ENCODE measurements at places on chromosomes 2 and 18.

GRCh38 chr2:76157531-76157930 lies 446.8 kb upstream of the GCFC2 start:
- no peak for DNase-seq

DNA sequence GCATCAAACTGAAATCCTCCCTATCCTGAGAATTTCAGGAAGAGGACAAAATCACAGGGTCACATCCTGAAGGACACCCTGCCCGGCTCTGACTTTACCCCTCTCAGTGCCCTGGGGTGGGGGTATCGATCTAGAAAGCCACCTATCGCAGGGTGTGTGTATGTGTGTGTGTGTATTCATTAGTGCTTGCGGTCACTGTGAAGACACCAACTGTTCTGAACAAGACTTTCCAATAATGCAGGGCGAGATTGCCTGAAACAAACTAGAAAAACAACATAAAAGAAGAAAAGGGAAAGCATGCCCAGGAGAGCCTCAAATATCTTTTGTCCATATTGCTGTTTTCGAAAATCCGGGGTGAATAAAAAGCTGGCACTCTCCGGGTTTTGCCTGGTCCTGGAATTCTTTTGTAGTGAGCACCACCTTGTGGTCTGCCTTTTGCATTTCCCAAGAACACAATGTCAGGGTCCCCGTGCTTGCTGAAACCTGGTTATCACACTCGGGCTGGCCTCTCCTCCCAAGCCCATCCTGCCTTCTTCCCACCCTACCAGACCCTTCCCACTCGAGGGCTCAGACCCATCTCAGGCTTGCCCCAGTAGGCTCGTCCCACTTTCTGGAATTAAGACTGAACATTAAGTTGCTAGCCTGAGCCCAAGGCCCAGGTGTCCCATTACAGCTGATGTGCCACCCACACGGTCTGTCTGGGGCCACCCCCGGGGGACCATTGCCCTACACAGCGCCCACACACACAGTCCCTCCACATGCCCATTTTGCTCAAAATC lies 25.0 kb upstream of the COPS8 start:
- DNase-seq, result peak; percentile 63

DNA sequence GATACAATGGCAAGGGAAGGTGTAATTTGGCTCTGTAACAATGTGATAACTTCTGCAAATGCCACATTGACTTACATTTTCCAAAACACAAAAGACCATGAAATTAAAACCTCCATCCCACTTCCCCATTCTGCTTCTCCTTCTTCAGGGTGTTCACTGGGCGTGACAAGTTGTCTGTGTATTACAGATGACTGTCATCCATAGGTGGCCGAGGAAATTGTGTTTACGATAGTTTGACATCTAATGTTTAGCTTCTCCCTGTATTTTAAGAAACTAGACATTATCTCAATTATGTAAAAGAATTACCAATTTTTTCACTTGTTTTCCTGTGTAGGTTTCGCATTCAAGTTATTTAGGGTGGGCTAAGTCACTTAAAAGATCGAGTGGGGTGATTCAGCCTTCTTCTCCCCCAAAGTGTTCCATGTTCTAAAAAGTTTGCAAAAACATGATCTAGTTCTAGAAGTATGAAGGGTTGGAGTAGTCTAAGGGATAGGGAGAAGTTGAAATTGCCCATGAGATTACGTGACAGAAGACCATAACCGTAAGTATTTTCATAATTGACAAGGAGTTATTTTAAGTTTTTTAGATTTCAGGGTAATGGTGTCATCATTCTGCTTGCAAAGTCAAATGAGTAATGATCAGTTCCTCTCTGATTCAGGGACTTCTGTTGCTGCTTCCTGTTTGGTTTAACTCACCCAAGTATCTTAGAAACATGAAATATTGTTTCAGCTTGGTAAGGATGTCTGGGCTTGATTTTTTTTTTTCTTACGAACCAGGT lies 25.2 kb upstream of the CYTIP start:
- DNase-seq, result peak; percentile 79

- DNase-seq, result no peak
Measured at GRCh38 chr2:1925928-1926327, 181.6 kb upstream of the PXDN start.

GRCh38 chr2:241559323-241560161 lies 997 bp downstream of the BOK start:
- DNase-seq, result peak; percentile 72

DNA sequence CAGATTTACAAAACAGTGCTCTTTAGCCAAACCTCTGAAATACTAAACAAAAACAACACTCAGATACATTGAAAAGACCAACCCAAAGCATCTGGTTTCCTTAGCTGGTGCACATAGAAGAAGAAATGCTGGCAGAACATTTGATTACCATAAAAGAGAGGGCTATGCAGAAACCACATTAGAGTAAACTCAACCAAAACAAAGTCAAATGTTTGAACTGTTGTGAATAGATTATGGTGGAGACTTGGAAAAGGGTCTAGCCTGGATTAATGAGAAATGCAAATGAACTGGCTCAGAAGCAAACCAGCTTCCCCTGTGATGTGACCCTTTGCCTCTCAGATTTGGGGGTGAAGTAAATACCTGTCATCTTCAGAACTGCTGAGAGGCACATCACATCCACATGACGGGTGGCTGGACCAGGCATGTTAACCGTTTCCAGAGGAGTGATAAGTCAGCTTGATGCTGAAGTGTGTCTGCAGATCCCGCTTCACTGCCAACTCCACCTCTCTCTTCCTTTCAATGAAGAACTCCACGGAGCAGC lies 153.0 kb downstream of the NRP2 start:
- DNase-seq, result no peak

GRCh38 chr18:66013969-66014368 lies 263.2 kb downstream of the CDH7 start:
- no peak for DNase-seq

DNA sequence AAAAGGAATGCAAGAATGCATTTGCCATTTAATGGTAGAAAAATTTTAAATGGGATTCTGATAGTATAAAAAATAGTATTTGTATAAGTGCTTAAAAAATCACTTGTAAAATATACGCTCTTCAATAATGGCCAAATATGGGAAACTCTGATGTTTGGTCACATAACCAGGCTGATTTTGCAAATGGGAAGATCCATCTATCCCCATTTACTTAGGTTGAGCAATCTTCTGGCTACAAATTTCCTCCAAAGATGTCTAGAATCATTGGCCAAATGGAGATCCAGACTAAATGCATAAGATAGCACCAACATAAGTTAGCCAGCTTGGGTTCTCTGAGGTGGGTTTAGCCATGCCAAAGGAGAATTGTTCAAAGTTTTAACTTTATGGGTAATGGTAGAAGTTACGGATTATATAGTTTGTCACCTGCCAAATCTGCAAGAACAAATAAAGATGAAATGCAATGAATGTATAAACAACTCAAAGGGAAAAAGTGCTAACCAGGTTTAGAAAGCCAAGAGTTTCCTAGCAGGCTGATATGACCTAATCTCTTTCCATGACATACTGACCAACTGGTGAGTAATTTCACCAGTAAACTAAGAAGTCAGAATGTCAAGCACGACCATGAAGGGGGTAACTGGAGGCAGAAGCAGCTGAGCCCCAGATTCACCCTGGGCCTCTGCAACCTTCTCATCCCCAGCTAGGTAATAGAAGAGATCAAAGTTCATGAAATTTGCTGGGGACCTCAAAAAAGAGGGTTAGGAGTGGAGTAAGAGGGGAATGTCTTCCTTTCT lies 10.0 kb downstream of the RHOB start:
- DNase-seq, result peak; percentile 43

DNA sequence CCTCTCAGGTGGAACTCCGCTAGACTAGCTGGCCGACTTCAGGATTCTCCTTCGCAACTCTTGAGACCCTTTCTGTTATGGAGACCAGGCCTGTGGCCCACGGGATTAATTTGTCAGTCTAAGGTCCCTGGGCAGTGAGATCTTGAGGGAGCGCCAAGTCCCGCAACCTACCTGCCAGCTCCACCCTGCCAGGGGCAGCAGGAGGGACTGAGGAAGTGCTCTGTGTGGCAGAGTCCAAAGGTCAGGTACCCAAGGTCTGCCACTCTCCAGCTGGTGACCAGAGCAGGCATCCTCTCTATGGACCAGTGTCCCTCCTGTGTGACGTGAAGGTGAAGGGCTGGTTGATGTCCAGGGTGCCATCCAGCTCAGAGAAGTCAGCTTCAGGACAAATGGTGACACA lies 4.3 kb upstream of the SPATA3 start:
- DNase-seq, result no peak

- DNase-seq, result no peak
Measured at GRCh38 chr18:50071397-50071796, 123.5 kb downstream of the MYO5B start.

DNA sequence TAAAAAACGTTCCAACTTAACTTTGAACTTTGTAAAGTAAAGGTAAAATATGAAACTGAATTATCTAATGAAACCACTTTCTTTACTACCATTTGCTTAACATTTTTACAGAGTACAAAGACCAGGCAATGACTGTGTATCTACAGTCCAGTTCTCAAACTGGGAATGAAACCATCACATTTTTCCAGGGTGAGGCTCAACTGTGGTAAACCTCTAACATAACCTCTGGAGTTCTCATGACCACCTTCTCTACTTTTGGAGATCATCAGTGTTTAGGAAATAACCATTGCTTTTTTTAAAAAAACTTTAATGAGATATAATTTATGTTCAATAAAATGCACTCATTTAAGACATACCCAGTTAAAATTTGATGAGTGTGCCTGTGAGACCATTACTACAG lies 223.5 kb downstream of the RNF152 start:
- DNase-seq, result no peak

DNA sequence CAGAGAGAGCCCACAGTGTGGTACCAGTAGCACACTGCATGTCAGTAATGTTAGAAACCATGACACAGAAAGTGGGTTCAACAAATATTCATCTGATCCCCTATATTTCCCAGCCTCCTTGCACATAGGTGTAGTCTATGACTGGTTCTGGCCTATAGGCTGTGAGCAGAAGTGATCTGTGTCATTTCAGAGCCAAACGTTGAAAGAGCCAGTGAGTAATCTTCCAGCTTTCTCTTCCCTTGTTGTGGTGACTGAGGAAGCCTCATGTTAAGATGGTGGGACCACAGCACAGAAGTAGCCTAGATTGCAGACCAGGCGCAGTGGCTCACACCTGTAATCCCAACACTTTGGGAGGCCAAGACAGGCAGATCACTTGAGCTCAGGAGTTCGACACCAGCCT lies 4.1 kb downstream of the TMEM237 start:
- no peak for DNase-seq

GRCh38 chr2:74708296-74708695 lies 54.2 kb downstream of the SEMA4F start:
- no peak for DNase-seq

- DNase-seq, result peak; percentile 55
Measured at GRCh38 chr2:25279091-25279651, 62.6 kb downstream of the DNMT3A start.

DNA sequence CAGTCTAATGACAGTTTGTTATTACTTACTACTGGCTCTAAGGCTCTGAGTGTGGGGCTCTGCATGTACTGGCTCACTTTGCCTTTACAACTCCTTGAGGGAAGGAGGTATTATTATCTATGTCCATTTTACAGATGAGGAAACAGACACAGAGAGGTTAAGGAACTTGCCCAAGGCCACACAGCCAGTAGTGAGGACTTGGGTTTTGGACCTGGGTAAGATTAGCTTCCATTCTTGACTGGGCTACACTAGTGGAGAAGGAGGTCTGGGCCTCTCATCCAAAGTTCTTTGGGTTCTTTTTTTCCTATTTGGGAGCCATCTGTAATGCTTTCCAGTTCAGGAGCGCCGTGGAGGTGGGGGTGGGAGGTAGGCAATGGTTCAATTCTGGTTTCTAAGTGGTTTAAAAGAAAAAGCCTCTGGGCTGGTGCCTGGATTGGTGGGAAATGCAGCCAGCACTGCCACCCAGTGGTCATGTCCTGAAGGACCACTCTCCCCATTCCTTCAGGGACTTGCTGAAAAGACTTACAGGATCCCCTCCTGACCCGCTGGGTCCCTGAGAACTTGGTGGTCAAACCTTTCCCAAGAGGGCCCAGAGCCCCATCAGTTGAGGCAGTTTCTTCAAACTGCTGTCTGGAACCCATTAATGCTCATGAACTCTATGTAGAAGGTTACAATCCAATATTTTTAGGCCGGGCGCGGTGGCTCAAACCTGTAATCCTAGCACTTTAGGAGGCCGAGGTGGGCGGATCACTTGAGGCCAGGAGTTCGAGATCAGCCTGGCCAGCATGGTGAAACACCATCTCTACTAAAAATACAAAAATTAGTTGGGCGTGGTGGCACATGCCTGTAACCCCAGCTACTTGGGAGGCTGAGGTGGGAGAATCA lies 38.6 kb upstream of the NOTO start:
- DNase-seq, result peak; percentile 72

DNA sequence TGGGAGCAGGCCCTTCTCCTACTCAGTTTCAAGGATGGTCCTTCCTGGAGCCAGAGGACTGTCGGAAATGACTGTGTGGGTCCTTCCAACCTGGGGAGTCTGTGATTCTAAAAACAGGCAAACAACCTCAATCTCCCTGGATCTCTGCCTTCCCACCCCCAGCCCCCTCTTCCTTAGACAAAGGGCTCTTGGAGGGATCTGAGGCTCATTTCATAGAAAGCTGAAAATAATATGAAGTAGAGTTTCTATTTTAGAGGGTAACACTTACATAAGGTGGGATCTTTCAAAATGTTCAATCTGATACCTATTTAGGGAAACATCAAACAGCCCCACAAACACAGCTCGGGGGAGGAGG lies 69.4 kb downstream of the RHOB start:
- no peak for DNase-seq

DNA sequence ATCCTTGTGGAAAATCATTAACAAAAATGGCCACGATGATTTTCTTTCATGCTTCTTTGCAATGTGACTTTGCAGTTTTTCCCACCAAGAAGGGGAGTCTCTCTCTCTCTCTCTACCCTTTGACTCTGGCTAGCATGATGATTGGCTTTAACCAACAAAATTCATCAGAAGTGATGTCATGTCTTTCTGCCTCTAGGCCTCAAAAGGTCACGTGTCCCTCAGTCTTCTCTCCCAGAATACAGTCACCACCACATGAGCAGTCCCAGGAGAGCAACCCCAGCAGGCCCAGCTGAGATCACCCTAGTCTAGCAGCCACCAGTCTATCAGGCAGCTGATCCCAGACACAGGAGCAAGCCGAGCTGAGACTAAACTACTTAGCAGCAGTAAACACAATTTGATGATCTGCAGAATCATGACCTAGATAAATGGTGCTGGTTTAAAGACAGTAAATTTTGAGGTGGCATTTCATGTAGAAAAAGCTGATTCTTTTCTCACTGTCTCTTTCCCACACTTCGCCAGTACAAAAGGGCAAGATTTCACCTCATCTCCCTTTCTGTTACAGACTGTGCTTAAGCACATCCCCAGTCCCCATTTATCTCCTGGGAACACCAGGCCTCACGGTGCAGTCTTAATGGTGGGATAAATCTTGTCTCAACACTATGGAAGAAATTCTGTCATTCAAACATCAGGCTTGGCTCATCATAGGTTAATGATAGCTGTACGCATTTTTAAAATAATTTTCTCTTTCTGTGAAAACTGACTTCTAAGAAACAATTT lies 132.7 kb downstream of the SCG2 start:
- DNase-seq, result peak; percentile 100

- DNase-seq, result peak; percentile 81
Measured at GRCh38 chr18:58208207-58208932, 164.3 kb downstream of the NEDD4L start.

Measured in kidney tubule cell (primary cell).